IMR-90 (cell line): ENCODE measurements at places on chromosomes 2 and 18. TPM values are rescaled to one million over a fixed set of nuclear protein-coding genes. Genes with fewer than 3 reads are reported as not detected.

DNA sequence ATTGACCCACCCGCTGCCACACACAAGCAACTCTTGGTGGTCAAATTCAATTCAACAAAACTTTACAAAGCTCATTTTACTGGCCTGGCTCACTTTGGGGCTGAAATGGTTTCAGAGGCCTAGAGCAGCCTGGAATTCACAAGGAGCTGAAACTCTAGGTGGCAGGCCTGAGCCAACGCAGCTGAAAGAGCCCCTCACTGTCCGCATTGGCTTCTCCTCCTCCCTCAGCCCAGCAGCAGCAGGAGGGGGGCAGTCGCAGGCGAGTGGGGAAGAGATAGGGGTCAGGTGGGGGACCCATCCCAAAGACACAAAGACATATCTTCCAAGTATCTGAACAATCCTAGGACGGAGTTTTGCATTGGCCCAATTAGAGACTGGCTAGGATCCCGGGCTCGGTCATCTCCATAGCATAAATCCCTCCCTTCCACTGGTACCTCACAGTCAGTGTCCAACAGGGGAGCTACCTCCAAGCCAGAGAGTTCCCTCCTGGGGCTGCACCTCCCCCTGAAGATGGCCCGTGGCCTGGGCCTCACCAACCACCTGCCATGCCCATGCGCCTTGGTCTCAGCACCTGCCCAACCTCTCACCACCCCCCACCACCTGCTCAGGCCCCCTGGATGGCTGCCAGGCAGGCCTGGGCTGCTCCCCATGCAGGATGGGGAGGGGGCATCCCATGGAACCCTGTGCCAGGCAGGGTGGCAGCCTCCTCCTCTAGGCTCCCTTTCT is 113.4 kb downstream of the ZBTB7C start:
- no peak for DNase-seq

GRCh38 chr2:63488118-63488713 is 100.1 kb downstream of the WDPCP start:
- DNase-seq, result peak; percentile 46

GRCh38 chr2:74648009-74648443 is at the start of gene M1AP:
M1AP (minus strand) TSS chr2:74648330; CDS start chr2:74640275, 8,055 bp downstream.
- DNase-seq, result no peak

Gene EML6
- total RNA-seq, result 0.18 and 0.28 TPM in 2 replicates

Gene SP9
- total RNA-seq, result not detected in 2 replicates

- DNase-seq, result no peak
Measured at GRCh38 chr2:71005271-71006202, 10.9 kb upstream of the TEX261 start.

DNA sequence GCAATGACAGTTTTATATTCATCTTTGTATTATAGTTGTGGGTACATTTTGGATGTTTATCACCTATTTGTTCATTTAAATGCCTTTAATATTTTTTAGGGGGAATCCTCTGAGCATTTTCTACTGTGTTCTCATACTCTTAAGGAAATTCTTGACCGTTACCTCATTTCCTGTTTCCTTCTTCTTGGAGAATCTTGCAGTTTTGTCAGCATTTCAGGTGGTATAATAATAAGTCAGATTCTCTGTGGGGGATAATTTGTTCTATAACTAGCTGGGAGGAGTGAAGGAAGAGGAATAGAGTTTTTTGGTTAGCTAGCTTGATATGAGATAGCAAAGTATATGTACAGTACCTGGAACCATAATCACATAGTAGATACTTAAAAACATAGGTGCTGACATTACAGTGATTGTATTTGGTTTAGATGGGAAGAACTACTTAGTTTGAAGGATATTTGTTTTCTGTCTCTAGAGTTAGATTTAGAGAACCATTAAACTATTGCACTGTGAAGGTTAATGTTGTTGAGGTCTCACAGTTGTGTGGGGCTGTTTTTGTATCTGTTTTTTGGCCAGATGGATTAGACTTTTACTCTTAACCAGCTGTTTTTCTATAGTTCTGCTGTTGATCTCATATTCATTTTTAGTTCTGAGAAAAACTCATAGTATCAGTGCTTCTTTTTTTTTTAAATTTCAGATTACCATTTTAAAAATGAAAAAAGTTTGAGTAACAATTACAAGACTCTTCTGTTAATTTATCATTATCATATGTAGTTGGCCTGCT is 14.2 kb downstream of the MTX2 start:
- DNase-seq, result peak; percentile 38

- DNase-seq, result no peak
Measured at GRCh38 chr18:21054252-21054821, 57.3 kb downstream of the ROCK1 start.

GRCh38 chr2:159266554-159266953 is 19.9 kb downstream of the WDSUB1 start:
- no peak for DNase-seq

DNA sequence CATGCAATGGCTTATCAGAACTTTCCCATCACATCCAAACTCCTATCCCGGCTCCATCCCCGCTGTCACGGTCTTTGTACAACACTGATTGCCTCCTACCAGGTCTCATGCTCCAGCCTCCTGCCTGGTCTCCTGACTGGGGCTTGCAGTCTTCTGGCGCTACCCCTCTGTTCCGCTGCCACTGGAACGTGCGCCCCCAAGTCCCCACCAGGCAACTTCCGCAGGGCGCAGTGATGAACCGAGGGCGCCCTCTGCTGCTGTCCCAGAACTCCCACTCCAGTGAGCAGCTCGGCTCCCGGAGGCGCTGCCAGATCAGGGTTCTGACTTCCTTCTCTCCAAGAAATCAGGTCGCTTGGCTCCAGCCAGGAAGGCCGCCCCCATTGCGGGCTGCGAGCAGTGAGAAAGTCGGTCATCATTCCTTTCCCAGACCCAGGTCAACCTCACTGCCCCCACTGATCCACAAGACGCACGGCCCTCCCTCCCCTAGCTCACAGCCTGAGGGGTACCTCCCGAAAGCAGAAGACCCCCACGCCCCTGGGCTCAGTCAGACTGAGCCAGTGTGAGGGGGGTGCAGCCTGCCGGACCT is 43.9 kb upstream of the RAB11FIP5 start:
- peak; percentile 62 for DNase-seq

DNA sequence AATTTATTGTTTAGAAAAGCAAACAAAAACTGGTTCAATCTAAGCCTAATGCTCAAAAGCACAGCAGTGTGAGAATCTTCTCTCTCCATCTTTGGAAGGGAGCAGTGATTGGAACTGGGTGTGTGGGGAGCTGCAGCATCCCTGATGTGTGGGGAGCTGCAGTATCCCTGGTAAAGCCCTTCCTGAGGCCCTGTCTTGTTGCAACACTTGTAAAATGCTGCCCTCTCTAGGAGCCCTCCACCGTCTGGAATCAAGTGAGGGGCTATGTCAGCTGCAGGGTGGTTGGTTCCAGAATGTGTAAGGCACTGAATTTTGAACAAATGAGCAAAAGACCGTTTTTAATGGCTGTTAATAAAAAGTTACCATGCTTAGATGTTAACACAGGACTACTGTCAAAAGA is 147.7 kb upstream of the RAB12 start:
- DNase-seq, result peak; percentile 7

Gene MC5R
- total RNA-seq, result not detected in 2 replicates

DNA sequence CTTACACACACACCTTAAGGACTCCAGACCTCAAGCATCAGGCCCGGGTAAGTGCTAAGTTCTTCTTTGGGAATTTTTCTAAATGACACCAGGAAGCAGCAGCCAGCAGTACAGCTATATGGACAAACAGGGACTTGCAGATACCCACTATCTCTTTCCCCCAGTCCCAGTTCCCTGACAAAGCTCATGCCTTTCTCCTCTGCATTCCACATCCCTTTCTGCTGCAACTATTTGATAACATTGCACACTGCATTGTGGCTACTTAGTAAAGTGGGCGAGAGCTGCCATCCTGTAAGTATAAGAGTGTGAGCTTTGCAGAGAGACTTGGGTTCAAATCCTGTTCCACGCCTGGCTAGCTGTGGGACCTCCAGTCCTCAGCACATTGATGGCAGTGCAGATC is 14.0 kb upstream of the CD226 start:
- no peak for DNase-seq

Gene VIT
- under 0.01 TPM in 1 of 2 replicates, not detected in the other for total RNA-seq

GRCh38 chr2:73886357-73886756 is 6.5 kb upstream of the ACTG2 start:
- DNase-seq, result no peak

- no peak for DNase-seq
Measured at GRCh38 chr2:160289831-160290230, 89.8 kb upstream of the ITGB6 start.

Gene NCOA1
- total RNA-seq, result 11.3 and 13.1 TPM in 2 replicates

Gene ABCG5
- total RNA-seq, result not detected in 2 replicates

Gene NAT8
- total RNA-seq, result not detected in 2 replicates
